ENCODE measurements at places on chromosomes 4 and X.
A peak's percentile ranks its signal among the peaks of the same experiment; 100 is the strongest.

- DNase-seq, result peak; percentile 1
Measured at GRCh38 chrX:111008126-111008525, 87.9 kb upstream of the PAK3 start.

DNA sequence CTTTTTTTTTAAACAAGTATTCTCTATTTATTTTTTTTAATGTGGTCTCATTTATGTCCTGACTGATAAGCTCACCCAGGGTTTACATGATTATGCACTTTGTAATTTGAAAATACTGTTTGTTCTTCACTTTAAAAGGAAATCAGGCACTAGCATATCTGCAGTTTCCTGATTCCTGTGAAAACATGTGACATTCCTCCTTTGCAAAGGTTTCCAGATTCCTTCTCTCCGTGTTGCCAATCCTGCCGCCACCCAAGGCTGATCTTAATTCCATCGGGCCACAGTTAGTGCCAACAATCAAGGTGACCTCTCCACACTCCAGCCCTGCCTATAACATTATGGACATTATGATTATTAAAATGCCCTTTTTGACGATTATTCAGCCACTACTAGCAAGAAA is 225.4 kb downstream of the PCDH7 start:
- no peak for DNase-seq

GRCh38 chr4:108714880-108715279 is 48.0 kb downstream of the ETNPPL start:
- DNase-seq, result no peak

- DNase-seq, result no peak
Measured at GRCh38 chr4:128241019-128241418, 46.6 kb downstream of the PGRMC2 start.

DNA sequence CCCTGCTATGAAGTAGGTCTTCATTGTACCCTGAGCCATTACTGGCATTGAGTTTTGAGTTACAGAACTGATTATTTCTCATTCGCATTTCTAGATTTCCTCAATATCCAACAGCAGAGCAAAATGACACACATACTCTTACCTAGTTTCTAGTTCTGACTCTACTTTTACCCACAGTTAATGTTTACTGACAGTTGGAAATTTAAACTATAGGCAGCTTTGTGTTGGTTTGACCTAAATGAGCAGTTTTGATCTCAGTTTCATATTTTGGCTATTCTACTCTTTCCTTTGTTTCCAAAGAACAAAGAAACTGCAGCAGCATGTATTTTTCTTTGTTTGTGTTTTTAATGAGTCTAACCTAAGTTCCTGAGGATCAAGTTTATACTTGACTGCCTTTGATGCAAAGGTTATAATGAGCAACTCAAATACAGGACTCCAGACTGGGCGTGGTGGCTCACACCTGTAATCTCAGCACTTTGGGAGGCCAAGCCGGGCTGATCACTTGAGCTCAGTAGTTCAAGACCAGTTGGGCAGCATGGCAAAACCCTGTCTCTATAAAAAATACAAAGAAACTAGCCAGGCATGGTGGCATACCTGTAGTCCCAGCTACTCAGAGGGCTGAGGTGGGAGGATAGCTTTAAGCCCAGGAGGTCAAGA is 30.4 kb downstream of the TXK start:
- DNase-seq, result no peak

DNA sequence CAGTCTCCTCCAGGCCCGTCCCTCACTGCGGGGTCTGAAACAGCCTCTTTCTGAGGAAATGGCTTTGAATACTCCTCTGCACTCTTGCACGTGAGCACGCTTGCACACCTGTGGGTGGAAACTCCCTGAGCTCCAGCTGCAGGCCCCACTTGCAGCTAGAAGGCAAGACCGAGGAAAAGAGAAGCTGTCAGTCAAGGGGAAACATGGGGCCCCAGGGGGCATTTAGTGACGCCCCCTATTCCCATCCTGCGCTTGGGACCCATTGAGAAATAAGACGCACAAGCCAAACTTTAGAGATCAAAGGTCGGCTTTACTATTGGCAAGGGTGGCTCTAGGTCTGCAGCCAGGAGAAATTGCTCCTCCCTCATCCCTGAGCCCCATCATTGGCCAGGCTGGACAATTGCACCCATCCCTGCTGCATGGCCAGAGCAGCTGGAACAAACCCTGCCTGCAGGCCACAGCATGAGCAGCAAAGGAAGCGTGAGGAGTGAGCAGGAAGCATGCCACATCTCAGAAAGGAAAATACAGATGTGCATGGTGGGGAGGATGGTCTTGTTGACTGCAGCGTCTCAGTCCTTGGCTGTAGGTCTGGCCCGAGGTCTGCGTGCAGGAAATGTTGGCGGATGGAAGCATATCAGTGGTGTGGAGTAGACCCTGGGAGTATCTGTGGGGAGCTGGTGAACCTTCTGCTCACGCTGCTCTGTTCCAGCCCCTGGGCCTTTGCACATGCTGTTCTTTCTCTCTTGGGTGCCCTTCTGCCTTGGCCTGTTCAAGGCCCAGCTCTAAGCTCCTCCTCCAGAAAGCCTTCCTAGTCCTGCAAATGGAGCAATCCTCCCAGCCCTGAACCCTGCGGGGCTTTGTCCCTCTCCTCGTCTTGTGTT is 93.9 kb downstream of the PSAPL1 start:
- DNase-seq, result no peak

- DNase-seq, result no peak
Measured at GRCh38 chr4:182881914-182882313, 35.3 kb downstream of the DCTD start.

GRCh38 chrX:111728096-111728495 is 47.1 kb downstream of the ALG13 start:
- DNase-seq, result no peak
